IPS DF 19.7 (cell line): ENCODE measurements at places on chromosomes 4 and X.

DNA sequence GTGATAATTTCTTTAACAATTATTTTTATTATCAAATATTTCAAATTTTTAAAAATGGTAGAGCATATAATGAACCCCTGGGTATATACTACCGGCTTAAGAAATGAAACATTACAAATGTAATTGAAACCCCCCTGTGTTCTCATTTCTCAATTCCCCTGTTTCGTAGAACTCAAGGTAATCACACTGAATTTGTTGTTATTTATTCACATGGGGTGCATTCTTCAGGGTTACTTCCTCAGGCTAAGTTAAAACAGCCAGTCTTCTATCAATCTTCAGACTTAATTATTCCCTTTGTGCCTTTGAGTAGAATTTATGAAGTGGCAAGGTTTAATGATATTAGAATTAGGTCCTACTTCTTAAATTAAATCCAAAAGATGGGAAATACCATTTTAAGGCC, 128.2 kb downstream of the ANAPC10 start:
- no peak for DNase-seq

- DNase-seq, result no peak
Measured at GRCh38 chr4:183610613-183611012, 48.4 kb downstream of the RWDD4 start.

- no peak for DNase-seq
Measured at GRCh38 chrX:26845056-26845455, 618.1 kb downstream of the PPP4R3C start.

- DNase-seq, result no peak
Measured at GRCh38 chrX:68060506-68061205, 372.6 kb downstream of the OPHN1 start.

GRCh38 chr4:148344941-148345340, 97.3 kb downstream of the NR3C2 start:
- DNase-seq, result no peak

GRCh38 chrX:103733017-103733416, 22.3 kb downstream of the TMEM31 start:
- DNase-seq, result no peak
